BJ (cell line): ENCODE measurements at places on chromosomes 7 and 10.

DNA sequence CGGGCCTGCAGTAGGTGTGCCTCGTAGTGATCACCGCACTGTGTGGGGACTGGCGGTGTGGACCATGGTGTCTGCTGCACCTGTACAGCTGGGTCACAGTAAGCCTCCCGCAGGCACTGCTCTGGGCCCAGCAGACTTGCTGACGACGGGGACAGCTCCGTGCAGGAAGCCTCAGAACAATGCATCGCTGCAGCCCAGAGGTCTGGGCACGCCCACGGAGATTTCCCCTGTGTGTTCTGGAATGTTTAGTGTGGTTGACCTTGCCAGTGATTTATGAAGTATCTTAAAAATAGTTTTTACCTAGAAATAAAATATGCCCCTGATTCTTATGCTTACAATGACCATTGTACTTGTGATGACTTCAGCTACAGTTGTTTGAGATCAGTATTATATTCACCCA, 59.1 kb upstream of the ZNF32 start:
- DNase-seq: no peak

GRCh38 chr10:132987671-132988571, 45.6 kb upstream of the CFAP46 start:
- DNase-seq: peak; percentile 82

DNA sequence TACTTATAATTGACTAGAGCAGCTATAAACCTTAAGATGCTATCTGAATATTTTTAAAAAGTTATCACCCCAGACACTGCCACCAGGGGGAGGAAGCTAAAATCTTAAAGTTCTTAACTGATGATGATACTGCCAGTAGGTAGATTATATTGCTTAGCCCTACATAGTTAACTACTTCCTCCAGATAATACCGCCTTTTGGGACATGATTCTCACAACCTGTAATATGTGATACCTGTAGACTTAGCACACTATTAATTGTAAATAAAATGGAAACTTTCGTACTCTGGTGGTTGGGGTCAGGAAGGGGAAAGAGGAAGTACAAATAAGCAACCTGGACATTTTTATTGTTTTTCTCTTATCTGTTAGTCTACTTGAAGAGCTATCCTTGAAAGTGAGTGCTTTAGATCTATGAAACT, 268.9 kb downstream of the ADK start:
- DNase-seq: no peak

DNA sequence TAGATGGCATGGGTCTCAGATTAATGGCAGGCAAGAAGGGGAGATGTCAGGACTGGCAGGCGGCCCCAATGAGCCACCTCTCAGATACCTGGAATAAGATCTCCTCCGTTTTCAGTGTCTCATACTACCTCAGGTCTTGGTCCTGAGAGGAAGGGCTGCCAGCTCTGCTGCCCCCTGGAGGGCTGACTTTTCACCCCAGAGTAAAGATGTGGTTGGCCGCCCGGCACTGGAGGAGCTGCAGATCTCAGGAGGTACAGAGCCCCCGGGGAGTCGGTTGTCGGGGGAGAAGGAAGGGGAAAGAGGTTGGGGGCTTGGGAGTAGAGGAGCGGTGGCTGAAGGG, 642 bp upstream of the COL13A1 start:
- DNase-seq: no peak

GRCh38 chr10:62559481-62560200, 185.5 kb downstream of the ZNF365 start:
- DNase-seq: no peak

- no peak for DNase-seq
Measured at GRCh38 chr10:124450783-124451057, 885 bp upstream of the NKX1-2 start.

- DNase-seq: no peak
Measured at GRCh38 chr7:76142861-76143260, 58.8 kb upstream of the SRRM3 start.

DNA sequence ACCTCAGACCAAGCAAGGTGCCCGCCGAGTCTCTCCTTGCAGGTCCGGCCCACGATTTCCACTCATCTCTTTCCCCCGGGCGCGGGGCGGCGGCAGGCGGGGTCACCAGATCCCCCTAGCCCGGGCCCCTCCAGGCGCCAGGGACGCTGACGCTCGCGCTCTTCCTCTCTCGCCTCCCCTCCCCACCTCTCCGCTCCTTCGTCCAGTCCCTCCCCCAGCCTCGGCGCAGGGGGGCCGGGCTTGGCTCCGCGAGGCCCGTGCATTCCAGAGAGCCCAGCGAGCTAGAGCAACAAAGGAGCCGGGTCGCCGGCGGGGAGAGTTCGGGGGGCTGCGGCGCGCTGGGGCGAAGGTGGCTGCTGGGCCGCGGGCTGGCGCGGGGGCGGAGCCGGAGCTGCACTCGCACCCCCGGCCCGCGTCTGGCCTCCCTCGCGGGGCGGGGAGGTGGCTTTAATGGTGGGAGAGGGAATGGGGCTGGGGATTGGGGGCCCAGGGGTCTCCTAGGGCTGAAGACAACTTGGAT, at the start of gene SMO:
Gene SMO, plus strand, starts transcription at position 262 of the 520 bp plus-strand sequence. CDS start 519 bp downstream, outside the sequence.
- no peak for DNase-seq

DNA sequence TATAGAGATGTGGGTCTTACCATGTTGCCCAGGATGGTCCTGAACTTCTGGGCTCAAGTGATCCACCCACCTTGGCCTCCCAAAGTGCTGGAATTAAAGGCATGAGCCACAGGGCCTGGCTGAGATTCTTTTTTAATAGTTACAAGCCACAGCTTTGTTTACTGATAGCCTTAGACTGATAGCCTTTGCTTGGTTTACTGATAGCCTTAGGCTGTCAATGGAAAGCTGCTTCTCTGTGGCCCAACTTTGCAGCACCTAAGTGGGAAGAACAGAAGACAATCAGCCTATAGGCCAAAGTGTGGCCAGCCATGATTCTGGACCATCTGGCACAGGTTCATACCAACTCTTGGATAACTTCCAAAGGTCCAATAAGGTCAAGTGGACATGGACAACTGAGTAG, 24.1 kb upstream of the CDCA7L start:
- DNase-seq: no peak

GRCh38 chr10:77866598-77866997, 60.0 kb downstream of the DLG5 start:
- DNase-seq: no peak
